Vagina (tissue), 2 donors: ENCODE measurements at places on chromosomes 6 and 20.

GRCh38 chr20:32600681-32601237 is 15.6 kb upstream of the NOL4L start:
- no peak for DNase-seq

GRCh38 chr20:50126662-50127061 is 13.7 kb upstream of the UBE2V1 start:
- no peak for DNase-seq

DNA sequence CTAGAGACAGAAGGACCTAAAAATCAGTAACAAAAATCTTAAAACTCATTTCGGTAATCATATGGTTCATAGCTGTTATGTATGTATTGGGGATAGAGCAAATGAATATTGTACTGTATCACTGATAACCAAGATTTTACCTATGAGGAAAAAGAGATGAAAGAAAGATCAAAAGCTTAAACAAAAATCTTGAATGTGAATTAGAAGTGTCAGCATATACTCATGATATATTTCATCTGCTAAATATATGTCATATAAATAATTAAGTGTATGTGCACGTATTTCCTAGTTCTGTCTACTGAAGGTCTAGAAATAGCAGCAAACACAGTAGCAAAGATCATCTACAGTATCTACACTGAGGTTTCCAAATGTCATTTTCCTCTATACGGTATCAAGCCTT is 299.8 kb downstream of the BTBD9 start:
- no peak for DNase-seq

- DNase-seq: no peak
These were observed 42.7 kb upstream of the SLC22A2 start for GRCh38 chr6:160301339-160301738.

DNA sequence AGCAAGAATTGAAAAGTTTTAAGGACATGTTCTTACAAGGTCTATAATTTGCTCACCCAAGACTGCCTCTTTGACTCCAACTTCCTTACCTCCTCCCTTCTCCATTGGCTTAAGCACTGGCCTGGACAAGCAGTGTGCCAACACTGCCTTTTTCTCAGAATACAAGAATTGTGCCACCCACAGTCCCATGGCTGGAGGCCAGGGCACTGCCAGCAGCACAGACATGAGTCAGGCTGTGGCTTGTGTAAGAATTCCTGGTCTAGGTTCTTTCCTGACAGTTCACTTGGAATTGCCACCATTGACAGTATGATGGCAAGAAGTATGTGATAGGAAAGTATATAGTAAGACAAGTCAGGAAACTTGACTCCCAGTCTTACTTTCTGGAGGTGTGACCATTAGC is 202.7 kb upstream of the MARCKS start:
- DNase-seq: no peak

GRCh38 chr6:142725024-142725770 is 219.8 kb downstream of the HIVEP2 start:
- no peak for DNase-seq

- no peak for DNase-seq
These were observed 69.0 kb downstream of the ID4 start for GRCh38 chr6:19906171-19906570.

- no peak for DNase-seq
These were observed 74.5 kb downstream of the PDE10A start for GRCh38 chr6:165588515-165588914.

DNA sequence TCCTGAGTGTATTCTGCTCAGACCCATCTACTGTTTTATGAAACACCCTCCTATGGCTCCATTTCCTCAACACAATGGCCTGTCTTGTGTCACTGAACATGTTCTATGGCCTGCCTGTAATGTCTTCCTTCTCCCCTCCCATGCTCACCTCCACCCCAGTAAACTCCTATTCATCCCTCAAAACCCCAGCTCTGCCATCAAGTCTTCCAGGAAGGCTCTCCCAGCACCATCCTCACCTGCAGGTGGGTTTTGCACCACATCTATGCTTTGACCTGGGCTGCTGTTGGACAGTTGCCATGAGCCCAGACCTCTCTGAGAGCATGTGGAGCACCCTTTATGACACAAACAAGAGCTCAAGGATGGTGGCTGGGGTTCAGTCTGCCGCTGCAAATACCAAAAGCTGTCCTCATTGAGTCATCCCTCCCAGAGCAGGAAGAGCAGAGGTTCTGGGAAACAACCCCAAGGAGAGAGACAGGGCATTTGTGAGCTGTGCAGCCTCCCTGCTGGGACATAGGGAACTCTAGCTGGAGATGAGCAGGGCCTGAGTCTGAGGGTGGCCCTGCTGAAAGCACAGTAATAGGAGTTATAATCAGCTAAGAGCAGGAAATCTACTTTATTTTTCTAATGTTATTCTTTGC is 93.8 kb upstream of the CD93 start:
- no peak for DNase-seq

- no peak for DNase-seq
These were observed 66.9 kb downstream of the RIPOR3 start for GRCh38 chr20:50624351-50625016.

GRCh38 chr6:4599924-4600323 is 176.3 kb upstream of the CDYL start:
- DNase-seq: no peak

DNA sequence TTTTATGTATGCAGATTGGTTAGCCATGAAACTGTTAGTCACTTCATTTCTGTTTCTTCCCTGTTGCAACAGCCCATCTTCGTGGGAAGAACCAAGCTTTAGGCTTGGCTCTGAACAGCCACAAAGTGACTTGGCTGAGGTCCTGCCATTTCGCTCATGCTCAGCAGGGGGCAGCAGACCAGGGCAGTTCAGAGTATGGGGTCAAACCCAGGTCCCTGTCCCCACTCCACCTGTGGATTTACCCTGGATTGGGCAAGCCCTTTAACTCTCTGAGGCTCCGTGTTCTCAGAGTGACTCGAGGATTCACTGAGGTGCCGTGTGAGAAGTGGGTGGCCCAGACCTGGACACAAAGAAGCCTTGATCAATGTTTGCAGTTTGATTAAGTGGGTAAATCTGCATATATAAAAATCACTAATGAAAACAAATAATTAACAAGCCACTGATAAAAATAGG is 19.8 kb upstream of the MAP1LC3A start:
- DNase-seq: no peak

DNA sequence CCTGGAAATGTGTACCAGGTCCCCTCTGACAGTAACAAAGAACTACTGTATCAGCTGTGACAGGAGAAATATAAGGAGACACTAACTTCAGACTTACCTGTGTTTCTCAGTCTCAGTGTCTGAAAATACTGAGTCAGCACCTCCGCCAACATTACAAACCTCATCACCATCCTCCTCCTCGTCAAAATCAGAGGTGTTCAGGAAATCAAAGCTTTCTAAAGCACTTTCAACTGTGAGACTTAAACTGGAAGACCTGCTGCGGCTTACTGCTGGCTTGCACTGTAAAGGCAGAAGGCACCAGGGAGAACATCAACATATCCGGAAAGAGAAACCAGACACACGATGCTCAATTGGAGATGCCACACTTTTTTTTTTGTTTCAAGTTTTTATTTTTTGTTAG is 40.3 kb upstream of the ARMH2 start:
- no peak for DNase-seq

GRCh38 chr6:7341989-7342742 is 29.2 kb upstream of the SSR1 start:
- DNase-seq: no peak

DNA sequence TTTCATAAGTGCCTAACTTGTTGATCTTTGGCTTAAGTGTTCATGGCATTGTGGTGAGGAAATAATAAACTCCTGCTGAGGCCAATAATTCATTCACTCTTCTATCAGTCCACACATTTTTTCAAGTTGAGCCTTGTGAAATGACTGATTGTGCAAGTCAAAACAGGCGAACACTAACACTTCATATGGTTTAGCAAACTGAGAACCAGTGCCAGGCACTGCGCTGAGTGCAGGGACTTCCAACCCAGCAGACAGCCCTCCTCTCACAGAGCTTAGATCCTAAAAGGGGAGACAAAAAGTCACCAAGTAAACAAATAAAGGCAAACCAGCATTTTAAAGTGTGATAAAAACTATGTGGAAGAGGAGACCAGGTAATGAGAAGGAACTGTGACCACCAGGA is 435.0 kb downstream of the PTPRT start:
- DNase-seq: no peak

DNA sequence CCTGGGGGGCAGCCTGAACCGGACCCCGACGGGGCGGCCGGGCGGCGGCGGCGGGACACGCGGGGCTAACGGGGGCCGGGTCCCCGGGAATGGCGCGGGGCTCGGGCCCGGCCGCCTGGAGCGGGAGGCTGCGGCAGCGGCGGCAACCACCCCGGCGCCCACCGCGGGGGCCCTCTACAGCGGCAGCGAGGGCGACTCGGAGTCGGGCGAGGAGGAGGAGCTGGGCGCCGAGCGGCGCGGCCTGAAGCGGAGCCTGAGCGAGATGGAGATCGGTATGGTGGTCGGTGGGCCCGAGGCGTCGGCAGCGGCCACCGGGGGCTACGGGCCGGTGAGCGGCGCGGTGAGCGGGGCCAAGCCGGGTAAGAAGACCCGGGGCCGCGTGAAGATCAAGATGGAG is 636 bp downstream of the SRF start:
- no peak for DNase-seq

DNA sequence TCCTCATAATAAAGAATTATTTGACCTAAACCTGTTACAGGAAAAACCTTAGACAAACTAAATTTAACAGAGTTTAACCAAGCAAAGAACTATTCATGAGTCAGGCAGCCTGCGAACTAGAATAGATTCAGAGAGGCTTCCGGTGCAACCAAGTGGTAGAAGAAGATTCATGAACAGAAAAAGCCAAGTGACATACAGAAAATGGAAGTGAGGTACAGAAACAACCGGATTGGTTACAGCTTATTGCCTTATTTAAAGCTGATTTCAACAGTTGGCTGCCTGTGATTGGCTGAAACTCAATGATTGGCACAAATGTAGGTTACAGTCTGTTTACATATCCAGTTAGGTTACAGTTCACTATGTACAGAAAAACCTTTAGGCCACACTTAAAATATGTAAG is 10.1 kb downstream of the PPP1R3G start:
- DNase-seq: no peak

GRCh38 chr6:35486005-35486925 is 10.6 kb downstream of the TEAD3 start:
- DNase-seq: no peak

DNA sequence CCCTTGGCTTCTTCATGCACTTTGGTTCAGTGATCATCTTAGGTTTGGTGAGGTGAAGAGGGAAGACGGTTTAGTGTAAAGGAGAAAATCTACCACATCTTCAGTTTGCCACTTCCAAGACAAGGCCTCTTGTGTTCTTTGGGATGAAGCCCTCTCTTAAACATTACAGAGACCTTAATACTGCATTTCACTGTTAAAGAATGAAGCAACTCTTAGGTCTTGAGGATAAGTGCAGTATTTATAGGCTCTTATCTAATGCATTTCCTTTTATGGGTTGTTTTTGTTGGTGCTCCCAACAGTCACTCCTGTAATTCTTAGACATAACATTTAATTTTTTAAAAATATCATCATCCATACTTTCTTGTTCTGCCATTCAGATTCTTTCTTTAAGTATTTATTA is 139.9 kb upstream of the LAMP5 start:
- no peak for DNase-seq

- DNase-seq: no peak
These were observed 142.9 kb downstream of the TPBG start for GRCh38 chr6:82506526-82506925.

DNA sequence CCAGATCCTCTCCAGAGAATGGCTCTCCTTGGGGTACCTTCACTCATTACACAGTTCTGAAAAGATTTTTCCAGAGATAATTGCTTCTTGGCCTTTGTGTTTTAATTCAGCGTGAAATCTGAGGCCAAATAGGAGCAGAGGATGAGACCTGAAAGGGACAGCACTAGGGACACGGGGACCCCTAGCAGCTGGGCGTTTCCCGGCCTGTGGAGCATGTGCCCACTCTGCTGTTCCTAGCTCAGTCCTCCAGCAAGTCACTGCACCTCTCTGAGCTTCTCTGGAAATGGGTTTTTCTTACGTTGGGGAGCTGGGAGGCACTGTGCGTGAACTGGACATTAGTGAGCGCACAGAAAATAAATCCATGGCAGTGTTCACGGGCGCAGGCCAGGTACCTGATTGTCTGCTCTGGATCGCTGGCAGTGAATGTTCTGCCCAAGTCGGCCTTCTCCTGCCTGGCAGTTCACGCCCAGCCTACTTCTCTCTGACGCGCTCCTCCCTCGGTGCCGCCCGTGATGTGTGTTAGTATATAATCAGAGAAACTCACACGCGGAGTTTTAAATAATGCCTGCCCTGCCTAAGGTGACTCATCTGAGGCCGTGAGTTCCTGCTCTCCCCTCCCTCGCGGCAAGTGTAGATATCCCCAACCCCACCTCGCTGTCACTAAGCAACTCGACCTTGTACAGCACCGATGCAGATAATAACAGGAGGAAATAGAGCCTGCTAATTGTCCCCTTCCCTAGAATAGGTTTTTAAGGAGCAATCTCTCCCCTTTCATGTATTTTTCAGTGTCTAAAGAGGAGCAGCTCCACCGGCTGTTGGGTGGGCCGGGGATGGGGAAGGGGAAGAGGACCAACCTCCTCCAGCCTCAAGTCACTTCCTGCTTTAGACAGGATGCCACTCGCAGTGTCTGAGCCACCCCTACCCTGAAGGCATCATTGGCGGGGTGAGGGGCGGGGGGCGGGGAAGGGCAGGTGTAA is 2.7 kb upstream of the TUBB2A start:
- no peak for DNase-seq

DNA sequence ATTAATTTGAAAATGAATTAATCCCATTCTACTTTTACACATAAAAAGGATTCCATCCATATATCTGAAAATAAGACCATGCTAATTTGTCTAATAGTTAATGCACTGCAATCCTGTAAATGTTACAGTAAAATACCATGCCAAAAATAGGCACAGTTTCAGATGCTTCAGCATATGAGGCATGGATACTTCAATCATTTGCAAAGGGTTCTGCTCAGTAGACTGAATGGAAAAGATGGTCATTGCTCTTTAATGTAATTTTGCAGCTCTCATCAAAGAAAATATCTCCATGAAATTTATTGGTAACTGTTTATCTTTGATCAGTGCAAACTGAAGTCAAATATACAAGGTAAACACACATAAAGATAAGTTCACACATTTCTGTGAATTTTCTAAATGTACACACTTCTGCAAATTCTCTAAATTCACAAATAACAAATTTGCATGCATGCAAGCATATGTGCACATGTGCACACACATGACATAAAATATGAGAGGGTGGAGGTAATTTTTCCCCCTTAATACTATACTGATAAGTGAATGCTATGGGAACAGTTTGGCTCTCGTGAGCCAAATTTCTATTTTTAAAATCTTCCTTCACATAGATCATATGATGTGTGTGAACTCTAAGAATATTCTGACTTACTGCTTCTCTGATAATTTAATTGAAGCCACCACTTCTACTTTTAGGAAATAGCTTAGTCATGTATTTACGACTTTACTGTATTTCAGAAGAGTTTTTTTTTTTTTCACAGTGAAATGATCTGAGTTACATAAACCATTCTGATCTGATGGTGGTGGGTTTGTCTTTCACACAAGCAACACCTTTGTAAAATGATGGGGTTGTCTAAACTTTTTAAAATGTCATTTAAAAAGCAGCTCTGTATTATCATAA is 996.8 kb upstream of the CITED2 start:
- no peak for DNase-seq
